Upper lobe of right lung (tissue), 1 donor: ENCODE measurements at places on chromosomes 4 and X. TPM values are rescaled to one million over a fixed set of nuclear protein-coding genes. Genes with fewer than 3 reads are reported as not detected.

SPIN2A gene
- 0.69 TPM for total RNA-seq

ANOS1 gene
- total RNA-seq, result 49.7 TPM

DNA sequence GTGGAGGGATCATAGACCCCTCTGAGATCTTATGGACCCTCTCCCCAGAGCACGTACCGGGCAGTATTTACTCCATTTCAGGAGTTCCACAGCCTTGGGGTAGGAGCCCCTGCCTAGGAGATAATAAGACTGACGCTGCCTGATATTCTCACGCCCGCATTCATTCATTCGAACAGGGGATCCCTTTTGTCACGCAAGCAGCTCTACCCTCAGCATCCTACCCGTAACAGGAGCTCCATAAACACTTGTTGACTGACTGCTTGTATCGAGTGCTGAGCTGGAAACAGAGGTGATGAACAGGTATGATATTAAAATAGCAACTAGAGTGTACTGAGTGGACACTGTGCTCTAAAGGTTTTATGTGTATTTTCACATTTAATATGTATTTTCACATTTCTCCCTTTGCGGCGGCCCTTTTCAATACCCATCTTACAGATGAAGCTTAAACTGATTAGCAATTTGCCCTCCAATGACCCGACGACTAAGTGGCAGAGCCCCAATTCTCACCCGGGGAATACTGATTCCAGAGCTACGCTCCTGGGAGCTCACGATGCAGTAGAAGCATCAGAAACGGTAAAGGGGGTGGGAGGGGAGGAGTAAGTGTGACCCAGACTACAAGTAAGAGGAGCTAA, 888 bp downstream of the RAB28 start:
- no peak for DNase-seq

NAA11 gene
- not detected for total RNA-seq

EDA gene
- total RNA-seq, result 5.5 TPM

DNA sequence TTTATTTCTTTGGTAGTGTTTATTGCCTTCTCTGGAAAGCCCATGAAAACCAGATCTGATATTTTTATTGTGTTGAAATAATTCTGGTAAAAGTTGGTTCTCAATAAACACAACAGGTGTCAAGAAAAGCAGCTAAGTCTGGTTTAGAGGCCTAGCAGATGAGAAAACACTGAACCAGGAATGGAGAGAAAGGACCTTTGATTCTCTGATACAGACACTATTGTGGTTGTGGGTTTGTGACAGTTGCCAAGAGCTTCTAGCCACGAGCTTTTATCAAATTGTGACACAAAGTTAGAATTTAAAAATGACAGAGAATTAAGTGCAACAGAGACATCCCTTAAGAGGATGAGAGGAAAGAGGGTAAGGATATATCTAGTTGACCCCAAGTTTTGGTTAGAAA, 42.6 kb downstream of the DDIT4L start:
- DNase-seq, result no peak

POU4F2 gene
- not detected for total RNA-seq
